Pancreas (tissue), 10 donors: ENCODE measurements at places on chromosomes 7 and 10.

DNA sequence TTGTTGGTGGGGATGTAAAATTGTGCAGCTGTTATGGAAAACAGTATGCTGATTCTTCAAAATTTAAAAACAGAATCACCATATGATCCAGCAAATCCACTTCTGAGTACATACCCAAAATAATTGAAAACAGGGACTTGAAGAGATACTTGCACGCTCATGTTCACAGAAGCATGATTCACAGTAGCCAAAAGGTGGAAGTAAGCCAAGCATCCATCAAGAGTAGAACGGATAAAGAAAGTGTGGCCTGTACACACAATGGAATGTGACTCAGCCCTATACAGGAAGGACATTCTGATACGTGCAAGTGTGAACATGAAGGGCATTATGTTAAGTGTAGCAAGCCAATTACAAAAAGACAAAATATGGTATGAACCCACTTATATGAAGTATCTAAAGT, 696.7 kb upstream of the CELF2 start:
- DNase-seq: no peak

- DNase-seq: peak; percentile 82
These were observed 48.6 kb downstream of the GTF2IRD1 start for GRCh38 chr7:74502216-74502891.

DNA sequence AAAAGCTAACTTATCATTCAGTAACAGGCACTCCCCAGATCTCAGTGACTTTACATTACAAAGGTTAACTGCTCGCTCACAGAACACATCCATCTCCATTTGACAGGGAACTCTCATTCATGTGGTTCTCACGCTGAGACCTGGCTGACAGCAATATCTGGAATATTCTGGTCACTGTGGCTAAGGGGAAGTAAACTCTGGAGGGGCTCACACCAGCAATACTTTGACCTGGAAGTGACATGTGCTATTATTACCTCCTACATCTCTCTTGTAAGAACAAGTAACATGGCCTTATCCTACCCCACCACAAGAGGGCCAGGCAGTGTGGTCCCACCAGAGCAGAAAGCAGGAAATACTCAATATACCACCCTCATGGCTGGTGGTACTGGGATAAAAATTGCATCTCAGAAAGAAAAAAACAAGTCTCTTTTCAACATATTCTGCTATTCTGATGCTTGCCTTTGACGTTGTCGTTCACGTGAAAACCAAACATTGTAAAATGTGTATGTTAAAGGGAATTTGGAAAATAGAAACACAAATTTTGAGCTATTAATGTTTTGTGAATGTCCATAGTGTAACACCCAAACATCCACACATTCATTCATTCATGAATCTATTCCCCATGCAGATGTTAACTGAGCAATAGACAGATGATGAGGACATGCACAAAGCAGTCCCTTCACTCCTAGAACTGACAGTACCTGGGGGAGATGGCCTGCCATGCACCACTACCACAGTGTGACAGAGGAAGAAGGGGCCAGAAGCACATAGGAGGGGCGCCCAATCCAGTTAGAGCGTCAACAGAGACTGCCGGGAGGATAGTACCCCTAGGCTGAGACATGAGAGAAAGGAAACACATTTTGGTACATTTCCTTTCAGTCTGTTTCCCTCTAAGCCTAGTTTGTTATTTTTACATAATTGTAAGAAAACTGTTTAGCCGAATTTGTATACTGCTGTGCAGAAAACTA, 166.0 kb upstream of the SP4 start:
- no peak for DNase-seq

DNA sequence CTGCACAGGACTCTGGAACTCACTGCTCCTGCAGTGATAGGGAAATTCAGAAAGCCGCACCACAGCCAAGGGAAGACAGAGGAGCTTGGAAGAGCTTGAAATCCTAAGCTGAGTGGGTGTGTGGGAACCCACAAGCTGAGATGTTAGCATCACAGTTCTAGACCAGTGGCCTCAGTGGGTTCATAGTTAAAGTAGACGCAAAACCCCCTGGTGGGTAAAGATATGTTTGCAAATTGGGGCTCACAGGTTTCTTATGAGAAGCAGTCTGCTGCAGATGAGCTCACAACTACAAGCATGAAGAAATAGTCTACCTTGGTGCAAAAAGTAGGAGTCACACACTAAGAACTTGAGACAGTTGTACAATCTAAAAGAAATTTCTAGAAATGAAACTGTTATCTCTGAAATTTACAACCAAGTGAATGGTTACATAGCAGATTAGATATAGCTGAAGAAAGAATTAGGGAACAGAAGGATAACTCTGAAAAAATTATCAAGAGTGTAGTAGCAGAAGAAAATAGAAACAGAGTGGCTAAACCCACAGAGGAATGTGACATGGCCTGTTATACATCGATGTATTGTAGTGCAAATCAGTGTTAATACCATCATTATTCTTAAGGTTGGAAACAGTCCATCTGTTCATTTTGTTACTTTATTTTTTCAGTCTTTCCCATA, 77.2 kb downstream of the DYNC2I1 start:
- DNase-seq: no peak

- DNase-seq: no peak
These were observed 24.6 kb downstream of the SCRN1 start for GRCh38 chr7:29965030-29965429.

GRCh38 chr7:74412056-74412455, 41.6 kb upstream of the GTF2IRD1 start:
- no peak for DNase-seq

- DNase-seq: peak; percentile 74
These were observed 6.7 kb downstream of the PNLIPRP2 start for GRCh38 chr10:116627386-116627933.
